ENCODE measurements at places on chromosomes 4 and X. TPM values are rescaled to one million over a fixed set of nuclear protein-coding genes. Genes with fewer than 3 reads are reported as not detected.

DNA sequence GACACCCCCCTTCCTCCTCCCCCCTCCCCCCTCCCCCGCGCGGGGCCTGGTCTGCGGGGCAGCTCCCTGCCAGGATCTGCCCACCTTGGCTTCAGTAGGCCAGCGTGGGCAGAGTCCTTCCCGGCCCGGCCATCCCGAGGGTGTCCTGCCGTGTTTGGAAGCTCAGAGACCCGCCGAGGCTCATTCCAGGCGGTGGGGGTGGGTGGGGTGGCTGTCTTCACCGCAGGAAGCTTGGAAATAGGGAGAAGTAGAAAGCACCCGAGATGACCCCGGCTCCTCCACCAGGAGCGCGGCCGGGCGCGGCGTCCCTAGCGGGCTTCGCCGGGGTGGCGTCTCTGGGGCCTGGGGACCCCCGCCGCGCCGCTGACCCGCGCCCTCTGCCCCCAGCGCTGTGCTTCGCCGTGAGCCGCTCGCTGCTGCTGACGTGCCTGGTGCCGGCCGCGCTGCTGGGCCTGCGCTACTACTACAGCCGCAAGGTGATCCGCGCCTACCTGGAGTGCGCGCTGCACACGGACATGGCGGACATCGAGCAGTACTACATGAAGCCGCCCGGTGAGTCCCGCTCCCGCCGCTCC lies 1.6 kb downstream of the NAT8L start:
- no peak for DNase-seq

DNA sequence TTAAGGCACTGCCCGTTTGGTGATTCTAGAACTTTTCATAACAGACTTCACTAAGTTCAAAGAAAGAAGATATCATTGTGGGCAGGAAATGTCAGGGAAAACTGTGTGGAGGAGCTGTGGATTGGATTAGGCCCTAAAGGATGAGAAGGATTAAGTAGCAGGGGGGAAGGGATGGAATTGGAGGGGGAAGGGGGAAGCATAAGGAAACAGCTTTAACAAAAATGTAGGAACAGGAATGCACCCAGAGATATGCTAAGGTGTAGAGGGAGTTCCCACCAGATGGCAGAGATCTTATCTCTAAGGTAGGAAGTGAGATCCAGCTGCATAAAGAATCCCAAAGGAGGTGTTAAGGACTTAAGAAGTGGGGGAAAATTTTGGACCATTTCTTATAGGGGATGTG lies 114.5 kb downstream of the LARP7 start:
- DNase-seq, result no peak

DNA sequence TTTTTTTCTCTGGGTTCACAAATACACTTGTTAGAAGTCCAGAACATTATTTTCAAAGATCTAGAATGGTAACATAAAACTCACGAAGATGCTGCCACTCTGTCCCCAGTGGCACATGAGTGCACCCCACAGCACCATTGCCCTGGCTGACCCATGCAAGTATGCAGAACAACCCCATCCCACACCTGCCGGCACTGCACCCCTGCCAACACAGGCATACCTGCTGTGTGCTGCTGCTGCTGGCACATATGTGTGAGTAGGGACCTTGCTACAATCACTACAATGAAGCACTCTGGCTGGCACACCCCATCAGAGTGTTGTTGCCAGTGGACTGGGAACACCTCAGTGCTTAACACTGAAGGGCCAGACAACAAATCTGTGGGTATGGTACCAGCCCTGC lies 66.9 kb downstream of the CISD2 start:
- DNase-seq, result no peak

- DNase-seq, result no peak
Measured at GRCh38 chr4:72505314-72505744, 63.7 kb downstream of the ADAMTS3 start.

Gene CLIC2
- 1.1 TPM for total RNA-seq

Gene PABPC1L2A
- not detected for total RNA-seq

Gene ATOH1
- not detected for total RNA-seq
